Osteoblast (primary cell): ENCODE measurements at places on chromosomes 2 and 18. TPM values are rescaled to one million over a fixed set of nuclear protein-coding genes. Genes with fewer than 3 reads are reported as not detected.

Gene CNTNAP5
- not detected in 2 replicates for total RNA-seq

Gene HOXD13
- total RNA-seq, result not detected in 2 replicates

Gene SNTG2
- total RNA-seq, result 1.4 and 2.1 TPM in 2 replicates

GRCh38 chr18:32769586-32770053 lies 3.2 kb downstream of the KLHL14 start:
- no peak for DNase-seq

Gene ABHD3
- total RNA-seq, result 3.8 and 4.0 TPM in 2 replicates

- DNase-seq, result no peak
Measured at GRCh38 chr18:10457767-10458166, 3.3 kb downstream of the APCDD1 start.

Gene MROH2A
- total RNA-seq, result not detected in 2 replicates

DNA sequence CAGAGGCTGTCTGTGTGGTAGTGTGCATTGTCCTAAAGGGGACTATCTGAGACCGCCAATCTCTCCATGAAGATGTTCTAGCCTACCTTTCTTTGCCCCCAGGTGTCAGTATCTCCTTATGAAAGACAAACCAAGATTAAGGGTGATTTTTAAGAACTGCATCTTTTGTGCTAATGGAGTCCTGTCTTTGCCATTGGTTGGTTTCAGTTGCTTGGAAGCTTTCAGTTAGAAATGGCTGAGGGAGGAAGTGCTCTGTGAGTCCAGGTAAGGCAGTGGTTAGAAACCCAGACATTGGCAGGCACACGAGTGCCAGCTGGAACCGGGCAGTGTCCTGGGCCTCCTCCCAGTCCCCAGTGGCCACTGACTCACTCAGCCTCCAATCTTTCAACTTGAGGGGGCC lies 111.3 kb downstream of the DOCK10 start:
- no peak for DNase-seq

- no peak for DNase-seq
Measured at GRCh38 chr2:58922245-58922644, 681.1 kb upstream of the FANCL start.

- no peak for DNase-seq
Measured at GRCh38 chr18:10020171-10020570, 106.4 kb downstream of the VAPA start.

DNA sequence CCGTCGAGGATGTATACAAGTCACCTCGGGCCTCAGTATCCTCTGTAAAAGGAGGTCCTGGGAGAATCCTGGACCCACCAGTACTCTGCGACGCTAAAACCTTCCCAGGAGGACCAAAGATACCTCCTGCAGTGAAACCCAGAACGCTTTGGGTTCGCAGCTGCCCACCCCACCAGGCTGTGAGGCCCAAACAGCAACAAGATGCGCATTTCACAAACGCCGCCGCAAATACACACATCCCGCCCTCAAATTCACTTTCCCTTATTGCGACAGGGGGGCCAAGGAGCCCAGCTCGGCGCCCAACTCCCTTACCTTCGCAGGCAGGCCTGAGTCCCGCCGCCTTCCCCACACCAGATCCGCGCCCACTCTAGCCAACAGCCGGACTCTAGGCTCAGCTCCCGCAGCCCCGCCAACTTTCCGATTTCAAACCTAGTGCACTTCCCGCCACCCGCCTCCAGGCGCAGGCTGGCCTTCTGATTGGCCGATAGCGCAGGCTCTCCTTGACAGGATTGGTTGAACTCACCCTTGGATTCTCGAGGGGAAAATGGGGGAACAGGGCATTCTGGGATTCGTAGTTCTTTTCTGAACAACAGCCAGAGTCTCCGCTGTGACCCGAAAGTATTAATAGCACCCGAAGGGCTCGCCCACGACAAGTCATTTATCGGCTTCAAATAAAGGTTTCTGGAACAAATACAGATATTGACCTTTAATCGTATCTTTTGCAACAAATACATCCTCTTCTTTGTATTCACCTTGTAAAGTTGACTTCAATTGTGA lies at the start of gene SPC25:
SPC25 (minus strand) TSS at position 425 of the 777 bp plus-strand sequence. CDS start 911 bp downstream, outside the sequence.
- peak; percentile 96 for DNase-seq

GRCh38 chr2:176733698-176734430 lies 464.6 kb downstream of the MTX2 start:
- no peak for DNase-seq

DNA sequence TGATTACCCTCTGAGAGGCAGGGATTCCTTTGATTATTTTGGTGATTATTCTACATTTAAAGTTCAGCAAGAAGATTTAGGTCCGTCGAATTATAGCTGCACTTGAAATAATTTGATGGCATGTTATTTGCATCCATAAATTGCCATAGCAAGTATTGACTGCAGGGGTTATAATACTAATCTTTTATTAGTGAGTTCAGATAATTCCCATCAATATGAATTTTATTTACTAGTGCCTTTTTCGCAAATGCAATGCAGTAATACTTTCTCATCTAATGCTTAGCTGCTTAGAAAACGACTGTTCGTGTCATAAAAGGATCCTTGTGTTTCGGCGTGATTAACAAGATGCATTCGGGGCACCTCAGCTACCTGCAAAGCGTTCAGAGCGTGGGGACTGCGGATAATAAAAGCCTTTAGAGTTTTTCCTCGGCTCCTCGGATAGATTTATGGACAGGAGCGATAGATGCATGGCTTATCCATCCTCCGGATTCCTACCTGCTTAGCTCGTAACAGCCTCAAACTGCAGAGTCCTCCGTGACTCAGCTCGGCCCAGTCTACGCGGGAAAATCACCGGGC lies 2.5 kb upstream of the GBX2 start:
- DNase-seq, result peak; percentile 69

GRCh38 chr18:24456549-24456948 lies 3.9 kb upstream of the HRH4 start:
- no peak for DNase-seq

Gene SIX3
- not detected in 2 replicates for total RNA-seq

- no peak for DNase-seq
Measured at GRCh38 chr18:10374636-10375293, 79.7 kb upstream of the APCDD1 start.

GRCh38 chr2:219245148-219245898 lies at the start of the genes GLB1L and STK16:
Gene GLB1L (minus strand): TSS chr2:219245444. CDS start chr2:219243573, 1,871 bp downstream.
Gene STK16 (plus strand): TSS chr2:219245479. CDS start chr2:219246000, 521 bp downstream.
- DNase-seq, result peak; percentile 99
